ENCODE measurements at places on chromosomes 4 and X. TPM values are rescaled to one million over a fixed set of nuclear protein-coding genes. Genes with fewer than 3 reads are reported as not detected.

TMSB15A gene
- total RNA-seq, result 0.50 TPM

PRRG3 gene
- not detected for total RNA-seq

RNF212 gene
- 1.2 TPM for total RNA-seq

ZDHHC15 gene
- 0.02 TPM for total RNA-seq

GPRASP1 gene
- 0.48 TPM for total RNA-seq

PHOX2B gene
- total RNA-seq, result not detected

COL25A1 gene
- not detected for total RNA-seq

NOCT gene
- 9.2 TPM for total RNA-seq

MAGEB10 gene
- not detected for total RNA-seq

SMR3B gene
- total RNA-seq, result not detected

SSX1 gene
- not detected for total RNA-seq

NOX1 gene
- not detected for total RNA-seq

MMRN1 gene
- total RNA-seq, result 0.95 TPM

MFAP3L gene
- 0.18 TPM for total RNA-seq

SHISA3 gene
- 0.18 TPM for total RNA-seq

NPY1R gene
- total RNA-seq, result not detected

RAI2 gene
- not detected for total RNA-seq

UGT2B10 gene
- total RNA-seq, result not detected

SPATA18 gene
- total RNA-seq, result 0.09 TPM

GAB1 gene
- total RNA-seq, result 0.30 TPM

CSAG2 gene
- total RNA-seq, result not detected

TRMT10A gene
- 7.2 TPM for total RNA-seq

CXCL6 gene
- total RNA-seq, result not detected

LRCH2 gene
- not detected for total RNA-seq

All from T-helper 2 cell treated with Interferon-gamma antibody and Interleukin-4, amounts not matched to agents 100 ng/mL and 5 ng/mL, for 36 hours (primary cell).